ENCODE measurements at places on chromosomes 4 and X.

DNA sequence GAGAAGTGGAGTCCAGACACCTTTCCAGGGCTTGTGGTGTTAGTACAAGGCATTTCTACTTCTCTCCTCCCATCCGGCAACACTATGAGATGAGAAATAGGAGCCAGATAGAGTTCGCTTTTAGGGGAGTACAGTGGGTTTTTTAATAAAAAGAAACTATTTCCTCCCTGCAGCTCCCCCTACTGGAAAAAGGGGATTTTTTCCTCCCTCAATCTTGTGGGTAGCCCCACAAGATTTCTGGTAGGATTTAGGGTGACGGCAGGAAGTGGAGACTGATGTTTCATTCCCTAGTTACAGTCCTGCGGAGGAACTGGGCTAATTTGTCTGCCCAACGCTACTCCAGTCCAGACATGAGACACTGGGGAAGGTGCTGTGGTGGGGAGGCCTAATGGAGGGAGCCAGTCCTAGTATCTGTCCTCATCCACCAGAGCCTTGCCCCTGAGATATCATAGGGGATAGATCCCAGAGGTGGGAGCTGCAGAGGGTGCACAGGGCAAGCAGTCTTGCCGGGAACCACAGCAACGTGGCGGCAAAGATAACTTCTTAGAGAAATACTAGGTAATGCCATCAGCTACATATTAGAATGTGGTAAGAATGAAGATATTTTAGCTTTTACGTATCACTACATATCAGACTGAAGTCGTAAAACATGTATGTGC is 45.5 kb upstream of the PRKG2 start:
- DNase-seq, result no peak

DNA sequence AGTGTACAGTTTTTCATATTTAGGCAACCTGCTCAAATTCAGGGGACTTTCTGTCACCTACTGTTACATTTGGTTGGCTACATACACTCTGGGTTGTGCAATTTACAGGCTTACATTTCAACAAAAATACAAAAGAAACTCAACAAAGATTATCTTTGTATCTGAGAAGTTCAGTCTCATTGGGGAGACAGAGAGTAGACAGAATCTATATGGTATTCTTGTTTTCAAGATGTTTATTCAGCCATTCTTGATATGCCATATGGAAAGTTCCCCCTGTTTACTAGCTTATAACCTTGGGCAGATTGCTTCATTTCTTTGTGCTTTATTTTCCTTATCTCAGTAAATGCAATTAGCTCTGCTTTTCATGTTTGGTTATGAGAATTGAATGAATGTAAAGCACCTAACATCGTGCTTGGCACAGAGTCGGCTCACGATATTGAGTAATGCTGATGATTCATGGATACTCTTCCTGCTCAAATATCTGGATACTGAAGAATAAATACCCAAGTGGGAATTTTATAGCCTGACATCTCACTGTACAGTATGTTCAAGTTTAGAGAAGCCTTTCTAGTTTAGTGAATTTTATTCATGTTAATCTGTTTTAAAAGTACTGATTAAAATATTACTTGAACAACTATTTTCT is 96.5 kb upstream of the PACRGL start:
- no peak for DNase-seq

DNA sequence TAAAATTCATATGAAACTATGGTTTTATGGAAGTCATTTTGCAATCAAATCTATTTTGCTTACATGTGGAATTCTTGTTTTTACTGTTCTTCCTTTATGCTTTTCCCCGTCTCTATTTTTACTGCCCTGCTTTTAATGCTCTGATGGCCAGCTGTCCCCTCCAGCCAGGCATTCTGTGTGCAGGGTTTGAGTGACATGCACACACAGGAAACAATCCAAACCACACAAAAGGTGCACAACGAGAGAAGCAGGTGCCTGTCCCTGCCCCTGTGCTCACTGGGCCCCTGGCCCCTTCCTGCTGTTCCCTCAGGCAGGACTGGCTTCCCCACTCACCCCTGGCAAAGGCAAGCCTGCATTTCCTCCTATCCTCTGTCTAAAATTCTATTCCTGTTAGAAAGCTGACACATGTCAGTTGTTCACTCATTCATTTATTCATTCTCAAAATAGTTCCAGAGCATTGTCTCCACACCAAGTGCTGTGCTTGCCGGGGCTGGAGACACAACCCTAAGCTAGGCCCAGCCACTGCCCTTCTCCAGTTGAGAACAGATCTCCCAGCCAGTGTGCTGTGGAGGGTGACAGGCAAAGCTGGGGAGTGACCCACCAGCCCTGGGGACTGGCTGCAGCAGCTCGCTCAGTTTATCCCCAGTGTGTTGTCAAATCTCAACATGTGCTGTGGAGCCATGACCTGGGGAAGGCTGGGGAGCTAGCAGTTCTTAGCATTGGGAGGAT is 346.3 kb downstream of the FBXW7 start:
- DNase-seq, result no peak

DNA sequence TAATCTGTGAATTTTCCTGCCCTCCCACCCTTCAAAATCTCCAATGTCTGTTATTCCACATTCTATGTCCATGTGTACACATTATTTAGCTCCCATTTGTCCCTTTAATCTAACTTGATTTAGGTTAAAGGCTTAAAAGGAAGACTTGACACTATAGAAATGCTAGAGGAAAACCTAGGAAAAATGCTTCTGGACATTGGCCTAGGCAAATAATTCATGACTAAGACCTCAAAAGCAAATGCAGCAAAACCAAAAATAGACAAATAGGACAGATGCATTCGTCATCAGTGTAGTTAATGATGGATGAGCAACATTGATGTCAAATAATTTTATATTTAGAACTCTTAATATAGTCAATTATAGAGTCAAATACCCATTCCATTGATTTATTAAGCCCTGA is 36.9 kb downstream of the INTU start:
- DNase-seq, result no peak

- no peak for DNase-seq
Observed at GRCh38 chrX:97672138-97672537, 788.4 kb downstream of the RPA4 start.

- no peak for DNase-seq
Observed at GRCh38 chr4:154908168-154908567, 127.1 kb downstream of the RBM46 start.

- DNase-seq, result no peak
Observed at GRCh38 chrX:18887825-18888212, 96.1 kb downstream of the PHKA2 start.

- DNase-seq, result no peak
Observed at GRCh38 chr4:185437809-185438208, 12.0 kb upstream of the UFSP2 start.

GRCh38 chr4:157888281-157888680 is 284.5 kb downstream of the GASK1B start:
- DNase-seq, result no peak

DNA sequence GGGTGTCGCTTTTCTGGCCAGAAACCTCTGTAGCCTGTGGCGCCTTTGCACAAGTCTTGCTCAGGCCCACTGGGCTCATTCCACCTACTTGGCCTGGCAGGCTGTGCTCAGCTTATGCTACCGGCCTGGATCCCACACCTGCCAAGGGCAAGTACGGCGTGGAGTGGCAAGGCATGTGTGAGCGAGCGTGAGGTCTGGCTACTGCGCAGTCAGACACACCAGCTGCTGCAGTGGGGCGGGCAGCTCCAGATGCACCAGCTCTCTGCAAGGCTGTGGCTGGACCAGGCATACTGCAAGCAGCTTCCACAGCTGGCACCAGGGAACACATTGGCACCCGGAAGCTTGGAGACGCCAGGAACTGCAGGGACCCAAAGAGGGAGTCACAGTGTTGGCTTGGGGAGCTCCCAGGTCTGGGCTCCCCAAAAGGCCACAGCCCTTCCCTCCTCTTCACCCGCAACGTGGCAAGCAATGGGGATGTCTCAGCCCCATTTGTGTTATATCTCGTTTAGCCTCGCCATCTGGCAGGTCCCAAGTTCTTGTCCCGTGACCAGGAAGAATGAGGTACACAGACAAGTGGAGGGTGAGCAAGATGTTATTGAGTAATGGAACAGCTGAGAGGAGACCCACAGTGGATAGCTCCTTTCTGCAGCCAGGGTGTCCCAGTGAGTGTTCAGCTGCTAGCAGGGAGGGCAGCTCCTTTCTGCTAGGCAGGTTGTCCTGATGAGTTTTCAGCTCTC is 3.8 kb upstream of the FBXW7 start:
- DNase-seq, result no peak

- DNase-seq, result no peak
Observed at GRCh38 chr4:165085946-165086345, 26.7 kb downstream of the TMEM192 start.

- no peak for DNase-seq
Observed at GRCh38 chr4:173696551-173696950, 166.5 kb upstream of the HAND2 start.

GRCh38 chrX:19280636-19281035 is 63.1 kb upstream of the PDHA1 start:
- no peak for DNase-seq

GRCh38 chrX:71365356-71365874 is 742 bp upstream of the TAF1 start:
- no peak for DNase-seq

DNA sequence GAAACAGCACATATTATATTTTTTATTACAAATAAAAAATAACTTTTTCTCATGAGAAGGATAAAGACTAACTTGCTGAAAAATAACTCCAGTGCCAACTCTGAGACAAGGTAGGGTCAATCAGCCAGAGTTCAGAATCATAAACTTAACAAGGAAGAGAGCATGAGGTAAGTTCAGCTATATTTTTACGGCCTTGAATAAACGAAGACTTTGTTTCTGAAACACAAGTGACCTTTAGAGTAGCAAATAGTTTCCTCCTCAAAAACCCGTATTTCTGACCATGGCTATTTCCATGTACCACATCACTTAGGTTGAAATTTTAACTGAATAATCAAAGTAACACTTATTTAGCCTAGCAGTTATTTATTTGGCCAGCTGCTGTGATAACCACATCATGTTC is 45.5 kb downstream of the PRDM5 start:
- DNase-seq, result no peak

GRCh38 chrX:18714910-18715309 is 7.5 kb downstream of the PPEF1 start:
- DNase-seq, result no peak

DNA sequence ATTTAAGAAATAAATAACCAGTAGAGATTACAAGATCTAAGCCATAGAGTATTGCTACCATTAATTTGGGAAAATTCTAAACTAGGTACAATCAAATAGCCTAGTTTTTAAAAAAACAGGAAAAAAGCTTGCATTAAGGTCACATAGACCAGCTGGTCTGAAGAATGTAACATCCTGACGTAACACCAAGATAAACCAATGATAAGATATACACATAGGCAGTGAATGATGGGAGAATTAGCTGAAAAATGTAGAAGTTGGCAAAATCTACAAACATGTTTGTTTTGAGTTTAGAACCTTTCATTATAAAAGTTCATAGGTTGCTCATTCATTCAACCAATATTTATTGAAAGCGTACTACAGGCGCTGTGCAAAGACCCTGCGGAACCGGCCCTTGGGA is 120.0 kb downstream of the SH3RF1 start:
- no peak for DNase-seq

DNA sequence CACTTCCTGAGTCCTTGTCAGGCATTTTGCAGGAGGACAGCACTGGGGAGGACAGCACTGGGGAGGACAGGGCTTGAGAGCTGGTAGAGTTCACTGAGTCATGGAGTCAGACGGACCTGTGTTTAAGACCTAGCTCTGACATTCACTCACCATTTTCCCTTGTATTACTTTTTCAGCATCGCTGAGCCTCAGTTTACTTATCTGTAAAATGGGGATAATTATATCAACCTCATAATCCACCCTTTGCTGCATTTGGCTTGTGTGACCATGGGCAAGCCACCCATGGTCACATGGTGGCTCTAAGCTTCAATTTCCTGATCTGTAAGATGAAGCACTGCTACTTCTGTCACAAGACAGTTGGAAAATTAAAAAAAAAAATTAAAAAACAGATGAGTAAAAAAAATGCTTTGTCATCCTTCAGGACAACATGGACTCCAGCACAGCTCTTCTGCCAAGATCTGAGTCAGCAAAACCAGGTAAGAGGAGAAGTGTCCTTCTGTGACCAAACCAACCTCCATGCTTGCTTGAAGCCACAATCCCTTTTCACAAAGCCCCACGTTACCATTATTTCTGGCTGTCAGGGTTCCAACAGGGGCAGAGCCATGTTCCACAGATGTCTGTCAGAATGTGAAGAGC is 275.5 kb downstream of the RAB28 start:
- DNase-seq, result no peak

GRCh38 chr4:78938868-78939666 is at the start of gene PAQR3:
Gene PAQR3, minus strand, starts transcription at chr4:78939438. Its CDS starts 214 bp downstream, at chr4:78939224.
- DNase-seq, result peak; percentile 72

GRCh38 chr4:148793221-148793620 is 351.0 kb upstream of the NR3C2 start:
- no peak for DNase-seq

- DNase-seq, result no peak
Observed at GRCh38 chrX:113399506-113400192, 559.0 kb upstream of the AMOT start.

- DNase-seq, result no peak
Observed at GRCh38 chr4:189022440-189023035, 883.3 kb downstream of the TRIML1 start.

GRCh38 chrX:137567682-137568232 is 1.8 kb downstream of the ZIC3 start:
- no peak for DNase-seq

DNA sequence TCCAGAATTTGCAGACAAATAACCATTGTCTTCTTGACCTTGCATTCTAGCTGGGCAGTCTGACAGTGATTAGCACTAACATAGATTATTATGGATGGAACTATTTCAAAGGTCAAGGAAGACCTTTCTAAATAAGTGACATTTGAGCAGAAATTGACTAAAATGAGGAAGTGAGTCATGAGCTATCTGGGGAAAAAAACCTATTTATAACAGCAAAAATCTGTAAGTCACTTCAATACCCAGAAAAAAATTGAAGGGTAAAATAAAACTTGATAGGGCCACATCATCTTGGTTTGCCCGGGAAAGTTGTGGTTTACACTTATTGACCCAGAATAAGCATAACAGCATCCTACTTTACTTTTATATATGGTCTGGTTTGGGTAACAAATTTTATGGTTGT is 414.6 kb upstream of the HS3ST1 start:
- no peak for DNase-seq

- no peak for DNase-seq
Observed at GRCh38 chrX:119145241-119145653, 17.6 kb upstream of the KIAA1210 start.

- no peak for DNase-seq
Observed at GRCh38 chr4:55386840-55387239, 8.9 kb upstream of the TMEM165 start.

DNA sequence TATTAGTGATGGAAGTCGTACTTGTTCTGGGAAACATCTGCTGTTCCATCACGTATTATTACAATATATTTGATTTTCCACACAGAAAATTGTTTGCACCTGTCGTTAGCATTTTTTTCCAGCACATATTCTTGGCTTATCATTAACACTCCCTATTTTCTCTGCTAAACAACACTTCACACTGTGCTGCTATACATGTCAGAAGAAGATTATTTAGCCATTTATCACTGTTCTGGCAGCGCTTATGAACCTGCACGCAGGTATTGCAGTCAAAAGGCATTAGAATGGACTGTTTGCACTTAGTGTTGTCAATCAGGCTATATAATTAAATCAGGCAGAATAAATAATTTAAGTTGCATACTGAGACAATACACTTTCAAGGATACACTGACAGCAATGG is 218.6 kb downstream of the CHM start:
- no peak for DNase-seq
